T-helper 9 cell (primary cell): ENCODE measurements at places on chromosomes 6 and 20.

DNA sequence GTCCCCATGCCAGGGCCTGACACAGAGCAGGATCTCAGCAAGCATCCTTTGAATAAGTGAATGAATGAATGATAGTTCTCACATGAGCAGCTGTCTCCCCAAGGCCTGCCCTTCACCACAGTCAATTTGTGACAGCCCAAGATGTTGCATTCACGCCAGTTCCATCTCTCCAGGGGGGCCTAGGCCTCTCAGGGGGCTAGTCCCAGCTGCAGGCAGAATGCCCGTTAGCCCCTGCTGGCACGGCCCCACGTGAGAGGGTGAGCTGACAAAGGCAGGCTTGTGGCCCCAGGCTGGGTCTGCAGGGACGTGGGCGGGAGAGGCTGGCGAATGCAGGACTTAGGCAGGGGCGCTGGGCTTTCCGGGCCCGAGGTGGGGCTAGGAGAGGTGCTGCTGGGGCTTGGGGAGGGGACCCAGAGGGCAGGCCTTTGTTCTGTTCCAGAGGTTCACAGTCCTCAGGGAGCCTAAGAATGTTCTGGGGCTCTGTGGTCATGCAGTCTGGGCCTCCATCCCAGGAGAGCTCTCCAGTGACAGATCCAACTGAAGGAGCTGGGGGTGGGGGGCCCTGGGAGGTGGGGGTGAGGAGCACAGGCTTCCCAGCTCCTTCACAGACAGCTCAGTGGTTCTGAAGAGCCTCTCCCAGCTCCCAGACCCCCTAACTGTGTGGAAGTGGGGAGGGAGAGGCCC lies 30.5 kb upstream of the TLDC2 start:
- no peak for DNase-seq

DNA sequence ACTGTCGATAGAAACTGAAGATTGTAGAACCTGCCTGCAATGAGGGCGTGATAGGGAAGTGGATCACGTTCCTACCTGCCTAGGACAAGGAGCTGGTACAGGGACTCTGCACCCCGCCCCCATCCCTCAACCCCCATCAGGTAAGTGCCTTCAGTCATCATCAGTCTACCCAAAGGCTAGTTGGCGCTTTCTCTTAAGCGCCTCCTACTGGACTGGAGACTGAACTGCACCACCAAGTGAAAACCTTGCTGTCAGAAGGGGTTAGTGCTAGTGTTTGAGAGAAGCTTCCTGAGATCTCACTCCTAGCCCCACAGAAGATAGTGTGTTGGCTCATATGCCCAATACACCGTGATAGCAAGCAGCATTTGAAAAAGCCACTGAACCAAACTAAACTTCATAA lies 706.5 kb upstream of the MAN1A1 start:
- DNase-seq = no peak

- no peak for DNase-seq
Observed at GRCh38 chr6:148915810-148916209, 169.0 kb downstream of the UST start.

DNA sequence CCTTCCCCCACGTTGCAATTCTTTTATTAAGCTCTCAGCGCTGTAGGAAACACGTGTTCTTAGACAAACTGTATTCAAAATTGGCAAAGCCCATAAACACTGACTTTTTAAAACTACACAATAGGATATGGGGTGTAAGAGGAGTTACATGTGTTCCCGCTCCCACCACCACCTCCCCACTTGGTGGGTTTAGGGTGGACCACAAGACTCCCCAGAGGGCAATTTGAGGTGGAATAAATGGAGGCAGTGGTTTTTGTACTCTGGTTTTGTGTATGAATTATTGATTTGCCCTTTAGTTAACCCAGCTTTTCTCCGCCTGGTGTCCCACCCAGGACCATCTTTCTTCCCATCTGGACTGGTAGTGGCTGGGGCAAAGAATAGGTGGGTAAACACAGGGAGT lies 3.7 kb downstream of the UQCC2 start:
- DNase-seq = no peak

DNA sequence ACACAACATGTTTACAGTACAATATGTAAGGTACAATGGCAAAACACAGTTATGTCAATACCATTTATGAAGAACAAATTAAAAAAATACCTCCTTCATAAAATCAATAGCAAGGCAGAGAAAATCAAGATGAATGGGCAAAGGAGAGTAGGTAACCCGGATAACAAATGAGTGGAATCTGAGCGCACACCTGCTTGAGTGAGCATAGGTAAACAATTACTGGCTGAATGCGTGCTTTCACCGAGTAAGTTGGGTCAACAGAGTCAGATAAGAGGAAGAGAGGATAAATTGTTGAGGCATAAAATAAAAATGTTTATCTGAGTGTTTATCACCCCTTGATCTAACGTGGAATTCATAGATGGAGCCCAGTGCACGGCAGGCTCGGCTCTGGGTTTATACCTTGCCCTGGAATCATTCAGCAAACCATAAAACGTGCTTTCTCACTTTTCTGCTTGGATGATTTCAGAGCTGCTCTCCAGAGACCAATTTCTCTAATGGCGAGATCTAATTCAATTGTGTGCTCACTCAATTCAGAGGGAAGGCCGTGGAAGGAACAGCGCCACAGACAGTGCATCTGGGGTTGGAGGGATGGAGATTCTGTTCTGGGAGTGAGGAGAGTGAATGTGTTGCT lies 224.8 kb upstream of the MAP3K7 start:
- DNase-seq = no peak

DNA sequence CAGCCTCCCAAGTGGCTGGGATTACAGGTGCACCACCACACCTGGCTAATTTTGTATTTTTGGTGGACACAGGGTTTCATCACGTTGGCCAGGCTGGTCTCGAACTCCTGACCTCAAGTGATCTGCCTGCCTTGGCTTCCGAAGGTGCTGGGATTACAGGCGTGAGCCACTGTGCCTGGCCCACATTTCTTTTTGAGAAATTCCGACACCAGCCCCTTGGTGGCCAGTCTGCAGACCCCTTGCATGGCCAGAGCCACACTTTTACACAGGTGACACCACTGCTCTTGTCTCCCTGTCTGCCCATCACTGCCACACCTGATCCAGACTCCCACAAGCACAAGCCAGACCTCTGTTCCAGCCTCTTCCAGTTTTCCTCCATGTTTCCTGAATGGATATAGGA lies 33.0 kb downstream of the SRSF3 start:
- DNase-seq = no peak

- DNase-seq = no peak
Observed at GRCh38 chr6:4778086-4778485, 1.9 kb downstream of the CDYL start.

DNA sequence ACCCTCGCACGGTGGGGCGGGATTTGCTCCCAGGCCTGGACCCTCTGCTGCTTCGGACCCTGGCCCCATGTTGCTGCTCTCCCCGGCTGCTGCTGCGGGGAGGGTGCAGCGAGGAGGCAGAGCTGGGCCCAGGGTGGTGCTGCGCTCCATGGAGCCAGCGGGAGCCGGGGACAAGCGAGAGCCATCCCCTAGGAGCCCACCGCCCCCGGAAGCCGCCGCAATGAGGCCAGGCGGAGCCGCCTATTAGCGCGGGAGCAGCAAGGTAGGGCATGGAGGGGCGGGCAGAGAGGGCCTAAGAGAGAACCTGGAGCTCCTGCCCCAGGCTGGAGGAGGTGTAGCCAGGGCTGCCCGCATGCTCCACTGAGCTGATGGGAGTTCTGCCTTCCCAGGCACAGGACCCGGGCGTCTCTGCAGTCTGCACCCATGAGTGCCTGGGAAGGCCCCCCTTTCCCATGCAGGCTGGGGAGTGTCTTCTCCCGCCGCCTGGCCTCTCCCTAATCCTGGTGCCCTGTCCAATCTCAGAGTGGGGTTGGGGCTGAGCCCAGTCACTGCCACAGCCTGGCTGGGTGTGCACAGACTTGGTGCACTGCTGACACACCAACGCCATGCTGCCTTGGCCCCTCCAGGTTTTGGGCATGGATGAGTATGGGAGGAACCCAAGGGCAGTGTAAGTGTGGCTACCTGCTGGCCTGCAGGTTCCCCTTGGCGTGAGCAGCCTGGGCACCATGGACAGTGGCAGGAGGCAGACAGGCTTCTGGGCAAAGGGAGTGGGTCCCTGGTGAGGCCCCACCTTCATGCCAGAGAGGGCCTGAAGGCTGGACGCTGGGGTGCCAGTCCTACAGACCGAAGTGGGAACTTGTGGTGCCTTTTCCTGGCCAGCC lies 360.6 kb upstream of the MAP3K7 start:
- DNase-seq = no peak

DNA sequence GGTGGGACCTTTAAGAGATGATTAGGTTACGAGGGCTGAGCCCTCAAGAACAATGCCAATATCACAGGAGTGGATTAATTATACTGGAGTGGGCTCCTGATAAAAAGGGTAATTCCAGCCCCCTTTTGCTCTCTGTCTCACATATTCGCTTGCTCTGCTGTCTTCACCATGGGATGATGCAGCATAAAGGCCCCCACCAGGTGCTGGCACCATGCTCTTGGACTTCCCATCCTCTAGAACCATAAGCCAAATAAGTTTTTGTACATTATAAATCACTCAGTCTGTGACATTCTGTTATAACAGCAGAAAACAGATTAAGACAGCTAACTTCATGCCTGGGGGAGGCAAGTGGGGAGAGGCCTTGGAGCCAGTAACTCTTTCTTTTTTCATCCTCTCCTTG lies 9.8 kb upstream of the SNRPB start:
- DNase-seq = no peak

DNA sequence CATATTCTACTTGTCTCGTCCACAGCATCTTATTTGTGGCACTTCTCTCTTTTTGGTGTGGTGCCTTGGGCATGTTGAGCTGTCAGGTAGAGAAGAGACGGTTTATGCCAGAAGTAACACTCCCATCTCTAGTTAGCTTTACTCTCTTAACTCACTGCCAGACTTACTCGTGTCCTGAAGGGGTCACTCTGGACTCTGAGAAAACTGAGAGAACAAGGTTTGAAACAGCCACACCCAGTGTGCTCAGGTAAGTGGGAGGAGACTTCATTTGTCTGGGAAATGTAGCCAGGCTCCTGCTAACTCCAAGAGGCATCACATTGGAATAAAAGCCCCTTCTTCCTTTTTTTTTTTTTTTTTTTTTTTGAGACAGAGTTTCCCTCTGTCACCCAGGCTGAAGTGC lies 360.8 kb downstream of the QKI start:
- DNase-seq = no peak

GRCh38 chr20:58982406-58983114 lies 1.5 kb downstream of the NELFCD start:
- no peak for DNase-seq

DNA sequence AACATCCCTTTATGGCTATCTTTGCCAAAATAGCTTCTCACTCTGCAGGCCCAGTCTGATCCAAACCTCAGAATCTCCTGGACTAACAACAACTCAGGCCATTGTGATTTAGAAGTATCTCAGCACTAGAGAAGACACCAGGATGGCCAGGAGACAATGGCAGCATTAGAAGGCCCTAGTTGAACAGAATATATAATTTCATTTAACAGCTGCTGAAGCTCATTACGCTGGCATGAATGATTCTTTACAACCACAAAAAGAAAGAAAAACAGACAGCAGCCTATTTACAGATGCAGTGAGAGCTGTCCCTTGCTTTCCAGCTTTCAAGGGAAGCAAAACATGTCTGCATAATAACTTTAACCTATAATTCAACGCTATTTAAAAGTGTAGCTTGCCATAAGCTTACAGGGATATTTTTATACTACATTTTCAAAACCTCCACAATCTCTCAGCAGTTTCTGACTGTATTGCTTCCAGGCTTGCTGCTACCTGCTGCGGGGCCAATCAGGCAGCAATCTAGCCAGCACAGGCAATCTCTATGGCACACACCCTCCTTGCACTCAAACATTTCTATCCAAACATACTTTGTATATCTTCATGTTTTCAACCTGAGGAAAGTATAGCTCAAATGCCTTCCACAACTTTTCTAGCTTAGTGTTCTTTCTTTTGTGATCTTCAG lies 107.3 kb downstream of the OGFRL1 start:
- no peak for DNase-seq

DNA sequence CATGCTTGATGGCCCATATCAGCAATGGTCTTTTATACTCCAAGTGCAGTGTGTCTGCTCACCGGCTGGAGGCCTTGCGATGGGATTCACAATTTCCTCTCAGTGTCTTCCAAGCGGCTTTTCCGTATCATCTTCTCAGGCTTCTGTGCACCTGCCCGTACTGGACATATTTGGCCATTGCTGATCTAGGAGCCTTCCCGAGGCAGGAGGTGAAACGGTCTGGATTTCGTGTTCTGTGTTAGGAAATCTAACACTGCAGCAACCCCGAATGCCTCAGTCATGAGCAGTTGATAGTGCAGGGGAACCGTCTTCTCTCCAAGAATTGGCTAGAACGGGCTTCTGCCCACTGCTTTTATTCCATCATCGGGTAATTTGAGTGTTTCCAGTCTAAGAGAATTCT lies 60.5 kb downstream of the PPP1R14C start:
- DNase-seq = no peak
